ENCODE measurements at places on chromosomes 6 and 20.

GRCh38 chr6:143260857-143261256 is 189.6 kb downstream of the ADAT2 start:
- no peak for DNase-seq

DNA sequence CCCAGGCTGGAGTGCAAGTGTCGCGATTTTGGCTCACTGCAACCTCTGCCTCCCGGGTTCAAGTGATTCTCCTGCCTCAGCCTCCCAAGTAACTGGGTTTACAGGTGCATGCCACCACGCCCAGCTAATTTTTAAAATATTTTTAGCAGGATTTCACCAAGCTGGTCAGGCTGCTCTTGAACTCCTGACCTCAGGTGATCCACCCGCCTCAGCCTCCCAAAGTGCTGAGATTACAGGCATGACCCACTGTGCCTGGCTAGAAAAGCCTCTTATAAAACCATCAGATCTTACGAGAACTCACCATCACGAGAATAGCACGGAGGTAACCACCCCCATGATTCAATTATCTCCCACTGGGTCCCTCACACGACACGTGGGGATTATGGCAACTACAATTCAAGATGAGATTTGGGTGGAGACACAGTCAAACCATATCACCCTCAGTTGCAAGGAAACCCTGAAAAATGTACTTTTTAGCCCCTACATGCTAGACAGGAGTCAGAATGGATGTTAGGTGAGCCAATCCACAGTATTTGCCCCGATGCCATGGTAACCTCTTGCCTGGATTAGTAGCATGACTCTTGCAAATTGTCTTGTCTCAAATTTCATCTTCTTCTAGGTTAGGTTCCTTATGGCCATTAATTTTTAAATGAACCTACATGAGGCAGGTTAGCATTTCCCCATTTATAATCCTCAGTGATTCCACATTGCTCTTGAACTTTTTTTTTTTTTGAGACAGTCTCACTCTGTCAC is 17.1 kb upstream of the SASH1 start:
- no peak for DNase-seq

- DNase-seq = no peak
Observed at GRCh38 chr6:776528-776931, 83.6 kb upstream of the EXOC2 start.

- DNase-seq = no peak
Observed at GRCh38 chr6:69696273-69696672, 100.5 kb downstream of the LMBRD1 start.

GRCh38 chr6:89082486-89082891 is 1.9 kb downstream of the PNRC1 start:
- DNase-seq = no peak

- DNase-seq = no peak
Observed at GRCh38 chr20:57507477-57507876, 17.5 kb downstream of the CTCFL start.

- no peak for DNase-seq
Observed at GRCh38 chr20:63015662-63016361, 9.0 kb upstream of the BHLHE23 start.

- no peak for DNase-seq
Observed at GRCh38 chr20:63692436-63693082, 3.9 kb upstream of the TNFRSF6B start.

GRCh38 chr6:56168596-56168995 is 78.8 kb downstream of the COL21A1 start:
- no peak for DNase-seq

DNA sequence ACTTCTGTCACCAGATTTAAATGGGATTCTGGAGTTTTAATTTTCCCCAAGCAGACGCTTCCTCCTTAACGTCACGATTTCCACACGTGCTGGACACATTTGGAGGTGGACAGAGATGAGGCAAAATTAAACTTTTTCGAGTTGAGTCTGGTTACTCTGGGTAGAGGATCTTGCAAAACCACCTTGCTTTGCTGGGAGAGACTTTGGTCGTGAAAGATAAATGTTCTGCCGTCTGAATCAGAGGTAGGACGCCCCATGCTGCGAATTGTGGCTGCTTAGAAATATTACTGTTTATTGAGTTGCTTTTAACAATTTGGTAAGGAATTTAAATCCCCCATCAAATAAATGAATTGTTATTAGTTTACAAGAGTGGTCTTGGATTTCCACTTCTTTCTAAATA is 46.8 kb downstream of the CTCFL start:
- no peak for DNase-seq

GRCh38 chr20:21146215-21146614 is 20.3 kb downstream of the KIZ start:
- no peak for DNase-seq

DNA sequence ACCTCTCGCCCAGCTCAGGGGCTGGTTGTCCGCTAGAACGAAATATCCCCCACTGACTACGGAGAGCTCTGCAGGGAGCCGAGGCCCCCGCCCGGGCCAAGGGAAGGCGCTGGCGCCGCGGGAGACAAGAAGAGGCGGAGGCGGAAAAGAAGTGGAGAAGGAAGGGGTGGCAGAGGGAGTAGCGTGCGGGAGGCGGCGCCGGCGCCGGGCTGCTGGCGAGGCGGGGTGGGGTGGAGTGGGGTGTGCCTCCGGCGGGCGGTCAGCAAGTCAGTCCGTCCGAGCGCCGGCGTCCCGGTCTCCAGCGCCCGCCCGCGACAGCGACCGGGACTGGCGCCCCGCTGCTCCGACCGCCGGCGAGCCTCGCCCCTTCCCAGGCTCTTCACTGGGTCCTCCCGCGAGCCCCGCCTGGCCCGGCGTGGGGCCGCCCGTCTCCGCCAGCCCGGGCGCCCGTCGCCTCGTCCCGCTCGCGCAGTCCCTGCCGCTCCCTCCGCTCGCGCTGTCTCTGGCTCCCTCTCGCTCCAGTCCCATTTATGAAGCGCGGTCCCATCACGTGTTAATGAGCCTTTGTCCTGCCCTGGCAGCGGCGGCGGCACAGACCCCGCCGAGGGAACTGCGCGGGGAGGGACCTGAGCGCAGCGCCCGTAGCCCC is at the start of gene CNR1:
Gene CNR1, minus strand, starts transcription at position 504 of the 649 bp plus-strand sequence. CDS start 21,073 bp downstream, outside the sequence.
- peak; percentile 77 for DNase-seq

DNA sequence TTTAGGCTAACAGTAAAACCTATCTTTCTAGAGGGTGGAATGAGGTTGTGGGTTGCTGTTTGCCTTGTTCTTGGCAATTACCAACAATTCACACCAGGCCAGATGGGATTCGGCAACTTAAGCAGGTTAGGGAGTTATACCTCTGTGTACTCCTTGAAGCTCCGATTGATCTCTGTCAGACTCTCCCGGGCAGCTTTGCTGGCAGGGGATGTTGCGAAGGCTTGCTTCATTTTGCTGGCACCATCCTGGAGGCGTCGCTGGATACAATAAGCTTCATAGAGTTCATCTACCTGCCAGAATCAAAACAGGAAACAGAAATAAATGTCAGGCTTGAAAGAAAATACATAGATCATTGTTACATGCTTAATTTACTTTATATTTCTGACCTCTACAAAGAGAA is 66.4 kb upstream of the ARMH2 start:
- DNase-seq = no peak

- DNase-seq = peak; percentile 9
Observed at GRCh38 chr6:18088419-18089296, 33.8 kb downstream of the NHLRC1 start.

DNA sequence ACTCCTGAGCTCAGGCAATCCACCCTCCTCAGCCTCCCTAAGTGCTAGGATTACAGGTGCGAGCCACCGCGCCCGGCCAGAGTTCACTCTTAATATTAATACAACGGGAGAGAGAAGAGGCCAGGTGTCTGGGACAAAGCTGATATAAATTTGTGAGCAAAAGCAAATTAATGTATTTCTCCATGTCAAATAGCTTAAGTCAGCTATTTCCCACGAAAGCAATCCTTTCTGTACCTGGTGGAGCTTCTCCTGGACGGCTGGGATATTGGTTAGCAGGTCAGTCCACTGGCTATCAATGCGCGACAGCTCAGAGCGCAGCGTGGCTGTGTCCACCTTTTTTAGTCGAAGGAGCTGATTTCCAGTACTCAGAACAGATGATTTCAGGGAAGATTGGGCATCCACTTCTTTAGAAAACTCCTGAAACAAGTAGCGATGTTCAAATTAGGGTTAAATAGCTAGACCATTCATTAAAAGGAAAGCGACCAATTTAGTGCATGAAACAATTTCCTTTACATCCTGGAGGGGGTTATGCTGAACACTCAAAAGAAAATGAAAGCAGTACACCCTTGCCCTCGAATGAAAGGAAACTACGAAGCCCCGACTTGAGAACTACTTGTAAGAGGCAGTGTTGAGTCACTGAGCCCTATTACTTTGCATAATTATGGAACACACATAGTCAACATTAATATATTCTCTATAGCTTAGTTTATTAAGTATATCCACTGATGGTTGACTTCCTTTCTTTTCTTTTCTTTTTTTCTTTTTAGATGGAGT is 403.4 kb downstream of the SYNE1 start:
- DNase-seq = no peak

- DNase-seq = no peak
Observed at GRCh38 chr6:62623846-62624532, 338.0 kb upstream of the KHDRBS2 start.

DNA sequence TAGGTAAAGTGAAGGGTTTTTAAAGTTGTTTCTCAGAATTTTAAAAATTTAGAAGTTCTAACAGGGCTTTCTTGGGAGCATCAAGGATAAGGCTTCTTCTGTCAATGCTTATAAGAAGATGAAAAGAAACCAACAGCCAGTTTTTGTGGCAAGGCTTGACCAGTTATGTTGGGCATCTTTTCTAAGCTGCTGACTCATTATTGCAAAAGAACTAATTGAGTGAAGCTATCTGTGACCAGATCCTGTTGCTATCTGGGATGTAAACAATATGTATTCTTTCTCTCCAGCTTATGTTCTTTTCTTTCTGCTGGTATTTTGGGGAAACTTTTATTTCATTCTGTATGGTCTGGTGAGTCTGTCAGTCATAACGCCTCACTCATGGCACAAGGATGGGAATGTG is 643.8 kb downstream of the HDGFL1 start:
- DNase-seq = no peak

- no peak for DNase-seq
Observed at GRCh38 chr20:34293589-34293988, 9.6 kb downstream of the AHCY start.

DNA sequence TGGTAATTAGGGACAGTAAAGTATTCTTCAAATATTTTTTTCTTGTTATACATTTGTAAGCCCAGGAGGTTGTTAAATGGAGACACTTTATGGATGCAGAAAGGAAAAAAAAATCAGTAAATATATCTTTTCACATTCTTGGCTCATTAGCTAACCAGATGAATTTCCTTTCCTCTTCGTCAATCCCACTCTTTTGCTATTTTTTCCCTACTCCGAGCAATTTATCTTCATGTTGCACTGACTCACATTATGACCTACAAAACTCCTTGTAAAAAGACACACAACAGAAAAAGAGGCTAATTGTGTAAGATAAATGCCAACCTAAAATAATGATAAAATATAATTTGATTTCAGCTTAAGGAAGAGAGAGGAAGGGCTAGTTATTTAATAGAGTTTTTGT is 472.9 kb upstream of the ZNF337 start:
- DNase-seq = no peak

DNA sequence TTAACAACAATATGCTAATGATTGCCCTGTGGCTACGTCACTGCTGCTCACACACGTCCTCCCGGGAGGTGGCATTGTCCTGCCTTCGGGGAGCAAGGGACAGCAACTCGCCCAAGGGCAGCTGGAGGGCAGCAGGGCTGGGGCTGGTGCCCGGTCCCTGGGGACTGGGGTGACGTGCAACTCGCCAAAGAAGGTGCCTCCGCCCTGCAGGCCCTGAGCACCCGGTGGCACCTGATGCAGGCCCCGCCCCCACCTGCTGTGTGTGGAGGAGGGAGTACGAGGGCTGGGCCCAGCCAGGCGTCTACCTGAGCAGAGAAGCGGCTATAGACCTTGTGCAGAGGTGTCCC is 64.8 kb upstream of the SLCO4A1 start:
- DNase-seq = peak; percentile 57

- no peak for DNase-seq
Observed at GRCh38 chr6:47130086-47130485, 88.0 kb upstream of the ADGRF1 start.

GRCh38 chr20:17958373-17959256 is 10.0 kb downstream of the SNX5 start:
- DNase-seq = no peak

GRCh38 chr6:27672113-27672799 is 199.4 kb upstream of the ZNF184 start:
- DNase-seq = peak; percentile 35

DNA sequence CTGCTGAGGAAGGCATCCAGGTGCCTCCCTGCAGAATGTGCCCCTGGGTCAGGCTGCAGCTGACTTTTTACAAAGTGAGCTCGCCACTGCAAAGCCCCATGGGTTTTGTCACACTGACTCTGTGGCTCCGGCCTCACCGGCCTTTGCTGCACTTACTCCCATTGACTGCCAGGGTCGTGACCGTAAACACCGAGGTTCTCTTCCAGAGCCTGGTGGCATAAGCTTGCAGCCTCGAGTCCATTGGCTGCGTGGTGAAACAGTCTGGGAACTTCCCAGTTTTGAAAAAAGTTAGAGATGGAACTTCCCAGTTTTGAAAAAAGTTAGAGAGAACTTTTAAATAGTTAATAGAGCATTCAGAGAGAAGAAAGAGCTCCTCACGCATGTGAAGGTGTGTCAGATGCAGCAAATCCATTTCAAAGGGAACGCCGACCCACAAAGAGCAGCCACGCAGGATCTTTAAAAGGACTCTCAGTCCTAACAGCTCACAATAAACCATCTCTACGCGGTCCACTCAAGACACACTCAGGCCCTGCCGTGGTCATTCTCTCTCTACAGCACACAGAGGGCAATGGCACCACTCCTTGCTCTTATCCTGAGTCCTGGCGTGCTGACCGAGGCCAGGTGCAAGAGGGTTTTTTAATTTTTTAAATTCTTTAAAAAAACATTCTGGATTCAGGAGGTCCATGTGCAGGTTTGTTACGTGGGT is 12.8 kb downstream of the RAMACL start:
- DNase-seq = no peak

GRCh38 chr6:90087106-90087833 is 193.0 kb downstream of the GJA10 start:
- no peak for DNase-seq

DNA sequence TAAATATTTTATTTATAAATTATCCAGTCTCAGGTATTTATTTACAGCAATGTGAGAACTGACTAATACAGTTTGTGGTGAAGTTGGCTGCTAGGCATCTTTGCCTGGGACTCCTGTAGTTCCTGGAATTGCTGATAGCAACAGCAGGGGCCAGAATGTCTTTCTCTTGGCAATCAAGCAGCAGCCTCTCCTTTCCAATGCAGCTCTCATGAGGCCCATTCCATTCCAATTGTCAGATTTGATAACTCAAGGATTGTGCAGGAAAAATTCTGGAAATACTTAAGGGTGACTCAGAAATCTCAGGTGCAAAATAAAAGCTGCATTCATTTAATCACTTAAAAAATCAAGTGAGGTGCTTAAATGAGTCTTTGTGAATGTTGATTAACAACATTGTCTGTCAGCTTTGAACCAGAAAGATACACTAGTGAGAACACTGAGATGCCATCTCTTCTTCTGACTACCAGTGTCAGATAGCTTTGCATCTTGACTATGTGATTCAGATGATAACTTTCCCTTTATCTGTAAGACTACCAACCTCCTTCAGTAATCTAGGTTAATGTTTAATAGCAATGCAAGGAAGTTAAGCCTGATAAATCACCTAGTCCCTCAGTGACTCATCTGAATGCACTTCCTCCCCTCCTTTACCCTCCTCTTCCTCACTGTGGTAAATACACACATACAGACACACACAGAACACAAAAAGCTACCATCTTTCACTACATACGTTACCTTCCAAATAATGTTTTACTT is 32.1 kb upstream of the COL21A1 start:
- DNase-seq = no peak

All from NCI-H1417 (cell line).